ENCODE measurements at places on chromosomes 6 and 20.

DNA sequence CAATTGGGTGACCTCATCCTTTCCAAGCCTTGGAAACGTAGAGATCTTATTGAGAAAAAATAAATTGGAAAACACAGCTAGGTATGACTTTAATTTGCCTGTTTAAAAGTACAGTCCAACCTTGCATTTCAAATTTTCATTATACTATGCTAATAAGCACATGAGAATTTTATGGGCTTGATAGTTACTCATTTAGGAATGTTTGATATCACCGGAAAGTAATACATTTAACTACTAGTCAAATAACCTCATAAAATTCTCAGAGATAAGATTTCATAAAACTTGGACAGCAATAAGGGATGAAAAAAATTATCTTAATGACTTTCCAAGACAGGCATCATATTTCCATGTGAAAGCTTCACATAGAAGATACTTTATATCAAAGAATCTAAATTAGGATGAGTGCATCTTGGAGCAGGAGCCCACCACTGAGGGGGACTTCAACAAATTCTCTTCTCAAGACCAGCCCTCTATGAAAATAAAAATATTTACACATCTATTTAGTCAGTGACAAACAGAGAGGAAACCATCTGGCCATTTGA lies 236.3 kb downstream of the EPHA7 start:
- no peak for DNase-seq

DNA sequence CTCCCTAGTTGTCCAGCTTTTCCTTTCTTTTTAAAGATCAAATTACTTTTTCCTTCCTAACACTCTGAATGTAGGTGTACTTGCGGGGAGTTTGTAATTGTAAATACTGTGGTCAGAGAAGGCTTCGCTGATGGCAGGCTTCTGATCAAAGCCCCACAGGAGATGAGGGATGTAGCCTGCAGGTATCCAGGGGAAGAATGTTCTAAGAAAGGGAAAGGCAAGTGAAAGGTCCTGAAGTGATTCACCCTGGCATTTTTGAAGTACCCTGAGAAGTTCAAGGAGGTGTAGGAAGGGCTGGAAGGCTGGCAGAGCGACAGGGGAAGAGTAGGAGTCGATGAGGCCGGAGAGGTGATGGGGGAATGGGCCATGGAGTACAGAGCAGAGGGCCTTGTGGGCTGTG lies 38.2 kb upstream of the CCN6 start:
- no peak for DNase-seq

DNA sequence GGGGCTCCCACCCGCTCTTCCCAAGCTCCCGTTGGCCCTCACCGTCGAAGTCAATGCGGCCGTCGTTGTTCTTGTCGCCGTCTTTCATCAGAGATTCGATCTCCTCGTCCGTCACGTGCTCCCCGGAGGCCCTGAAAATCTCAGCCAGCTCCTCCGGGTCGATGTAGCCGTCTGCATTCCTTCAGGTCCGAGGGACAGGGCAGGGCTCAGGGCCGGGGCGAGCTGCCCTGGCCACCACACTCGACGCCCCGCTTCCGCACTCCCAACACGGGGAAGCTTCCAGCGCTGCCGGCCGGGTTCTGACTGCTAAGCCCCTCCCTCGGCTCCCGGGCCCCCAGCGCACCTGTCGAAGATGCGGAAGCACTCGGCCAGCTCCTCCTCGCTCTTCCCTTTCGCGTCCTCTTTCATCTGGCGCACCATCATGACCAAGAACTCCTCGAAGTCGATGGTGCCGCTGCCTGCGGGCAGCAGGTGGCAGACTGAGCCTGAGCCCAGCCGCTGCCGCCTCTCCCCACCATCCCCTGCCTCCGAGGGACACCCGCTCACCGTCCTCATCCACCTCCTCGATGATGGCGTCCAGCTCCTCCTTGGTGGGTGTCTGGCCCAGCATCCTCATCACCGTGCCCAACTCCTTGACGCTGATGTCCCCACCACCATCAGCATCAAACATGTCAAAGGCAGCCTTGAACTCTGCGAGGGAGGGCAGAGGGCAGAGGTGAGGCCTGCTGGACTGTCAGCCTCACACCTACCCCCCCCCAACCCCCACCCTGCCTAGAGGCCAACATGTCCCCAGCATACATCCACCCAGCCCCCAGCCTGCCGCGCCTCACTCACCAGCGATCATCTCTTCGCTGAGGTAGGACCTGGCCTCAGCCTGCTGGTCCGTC lies 2.9 kb downstream of the TNNC2 start:
- no peak for DNase-seq

DNA sequence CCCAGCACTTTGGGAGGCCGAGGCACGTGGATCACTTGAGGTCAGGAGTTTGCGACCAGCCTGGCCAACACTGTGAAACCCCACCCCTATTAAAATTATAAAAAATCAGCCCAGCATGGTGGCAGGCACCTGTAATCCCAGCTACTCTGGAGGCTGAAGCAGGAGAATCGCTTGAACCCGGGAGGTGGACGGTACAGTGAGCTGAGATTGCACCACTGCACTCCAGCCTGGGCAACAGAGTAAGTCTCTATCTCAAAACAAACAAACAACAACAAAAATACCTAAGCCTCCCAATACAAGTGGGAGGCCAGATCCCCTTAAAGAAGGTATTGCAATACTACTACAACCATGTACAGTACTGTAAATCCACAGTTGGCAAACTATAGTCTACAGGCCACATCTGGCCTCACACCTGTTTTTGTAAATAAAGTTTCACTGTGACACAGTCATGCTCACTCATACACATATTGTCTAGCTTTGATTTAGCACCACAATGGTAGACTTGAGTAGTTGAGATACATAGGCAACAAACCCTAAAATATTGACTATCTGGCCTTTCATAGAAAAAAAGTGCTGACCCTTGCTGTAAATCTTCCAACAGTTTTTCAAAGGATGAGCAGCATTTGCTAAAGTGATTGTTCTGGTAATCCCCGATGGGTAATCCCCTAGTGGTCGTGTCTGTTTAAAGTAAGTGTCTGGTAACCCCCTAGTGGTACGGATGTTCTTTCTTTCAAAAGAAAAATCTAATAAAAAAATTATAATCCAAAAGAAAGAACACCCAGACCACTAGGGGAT lies 202.0 kb downstream of the RNGTT start:
- peak; percentile 63 for DNase-seq

DNA sequence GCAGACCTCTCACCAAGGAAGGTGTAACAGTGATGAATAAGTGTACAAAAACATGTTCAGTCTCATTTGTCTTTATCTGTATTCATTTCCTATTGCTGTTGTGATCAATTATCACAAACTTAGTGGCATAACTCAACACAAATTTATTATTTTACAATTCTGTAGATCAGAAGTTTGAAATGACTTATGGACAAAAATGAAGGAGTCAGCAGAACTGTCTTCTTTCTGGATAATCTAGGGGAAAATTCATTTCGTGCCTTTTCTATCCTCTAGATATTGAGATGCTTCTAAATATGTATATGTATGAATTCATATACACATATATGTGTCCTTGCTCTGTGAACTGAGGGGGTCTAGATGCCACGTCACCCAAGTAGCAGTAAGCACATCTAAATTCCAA lies 663.1 kb upstream of the MARCKS start:
- DNase-seq = no peak

- DNase-seq = no peak
Observed at GRCh38 chr6:42257063-42257462, 39.4 kb upstream of the MRPS10 start.

DNA sequence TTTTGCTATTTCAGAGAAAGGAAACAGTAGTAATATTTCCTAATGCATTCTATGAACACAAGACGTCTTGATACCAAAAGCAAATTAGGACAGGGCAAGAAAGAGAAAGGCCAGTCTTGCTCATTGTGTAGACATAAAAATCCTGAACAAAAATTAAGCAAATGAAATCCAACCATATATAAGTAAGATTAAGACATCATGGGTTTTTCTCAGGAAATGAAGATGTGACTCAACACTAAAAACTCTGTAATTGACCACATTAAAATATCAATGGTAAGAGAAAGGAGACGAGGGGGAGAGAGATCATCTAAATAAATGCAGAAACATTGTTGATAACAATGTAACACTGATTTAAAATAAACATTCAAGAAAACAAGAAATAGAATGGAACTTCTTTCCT lies 205.4 kb downstream of the SOD2 start:
- DNase-seq = no peak

DNA sequence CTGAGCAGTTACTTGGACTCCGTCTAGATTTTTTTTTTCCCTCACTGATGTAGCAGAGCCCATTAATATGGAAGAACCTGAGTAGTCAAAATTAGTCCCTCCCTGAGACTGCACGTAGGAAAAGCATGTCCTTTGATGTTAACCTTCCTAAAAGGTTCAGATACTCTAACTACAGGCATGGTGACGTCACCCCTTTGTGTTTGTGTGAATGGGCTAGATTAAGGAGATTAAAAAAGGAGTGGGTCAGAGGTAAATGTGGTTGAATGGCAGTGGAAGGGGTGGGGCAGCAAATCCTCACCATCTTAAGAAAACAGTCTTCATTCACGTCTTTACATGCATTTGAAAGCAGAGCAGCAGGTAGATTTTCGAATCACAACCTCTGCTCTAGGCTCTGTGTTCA lies 521.1 kb downstream of the TFAP2B start:
- no peak for DNase-seq

- DNase-seq = peak; percentile 70
Observed at GRCh38 chr6:5302995-5303622, 41.8 kb downstream of the FARS2 start.

DNA sequence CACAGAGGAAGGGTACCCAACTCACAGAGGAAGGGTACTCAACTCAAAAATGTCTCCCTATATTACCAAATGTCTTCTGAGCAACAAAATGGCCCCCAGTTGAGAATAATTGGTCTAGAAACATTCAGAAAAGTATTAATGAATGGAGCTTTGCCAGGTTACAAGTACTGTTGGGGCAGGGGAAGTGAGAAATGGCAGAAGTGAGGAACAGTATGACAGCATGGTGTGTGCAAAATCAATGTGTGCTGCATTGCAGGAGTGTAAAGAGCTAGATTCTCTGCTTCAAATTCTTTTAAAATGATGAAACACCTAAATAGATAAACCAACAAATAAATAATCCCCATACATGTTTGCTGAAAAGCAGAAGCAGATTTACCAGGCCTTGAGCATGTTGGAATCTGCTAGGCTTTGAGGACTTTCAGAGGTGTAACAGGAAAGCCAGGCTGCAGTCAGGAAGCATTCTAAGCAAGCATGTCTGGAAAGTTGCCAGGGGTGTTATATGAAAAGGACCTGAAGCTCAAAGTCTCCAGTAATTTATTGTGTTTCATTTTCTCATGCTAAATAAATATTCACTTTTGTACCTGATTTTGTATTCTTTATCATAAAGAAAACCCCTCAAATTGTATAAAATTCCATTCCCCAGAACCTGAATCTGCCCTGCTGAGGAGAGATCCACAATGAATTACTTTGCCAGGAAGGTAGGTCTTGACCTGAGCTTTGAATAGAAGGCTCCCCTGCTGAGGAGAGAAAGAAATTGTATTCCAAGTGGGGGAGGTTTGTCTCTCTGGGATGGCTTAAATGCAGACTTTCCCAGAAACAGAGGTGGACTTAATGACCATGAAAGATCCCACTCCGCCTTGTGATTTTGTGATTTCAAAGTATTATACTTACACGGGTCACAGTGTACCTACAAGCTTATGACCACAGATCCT lies 265.0 kb upstream of the MARCKS start:
- DNase-seq = no peak

GRCh38 chr20:53774461-53775203 lies 181.0 kb upstream of the ZNF217 start:
- DNase-seq = no peak

DNA sequence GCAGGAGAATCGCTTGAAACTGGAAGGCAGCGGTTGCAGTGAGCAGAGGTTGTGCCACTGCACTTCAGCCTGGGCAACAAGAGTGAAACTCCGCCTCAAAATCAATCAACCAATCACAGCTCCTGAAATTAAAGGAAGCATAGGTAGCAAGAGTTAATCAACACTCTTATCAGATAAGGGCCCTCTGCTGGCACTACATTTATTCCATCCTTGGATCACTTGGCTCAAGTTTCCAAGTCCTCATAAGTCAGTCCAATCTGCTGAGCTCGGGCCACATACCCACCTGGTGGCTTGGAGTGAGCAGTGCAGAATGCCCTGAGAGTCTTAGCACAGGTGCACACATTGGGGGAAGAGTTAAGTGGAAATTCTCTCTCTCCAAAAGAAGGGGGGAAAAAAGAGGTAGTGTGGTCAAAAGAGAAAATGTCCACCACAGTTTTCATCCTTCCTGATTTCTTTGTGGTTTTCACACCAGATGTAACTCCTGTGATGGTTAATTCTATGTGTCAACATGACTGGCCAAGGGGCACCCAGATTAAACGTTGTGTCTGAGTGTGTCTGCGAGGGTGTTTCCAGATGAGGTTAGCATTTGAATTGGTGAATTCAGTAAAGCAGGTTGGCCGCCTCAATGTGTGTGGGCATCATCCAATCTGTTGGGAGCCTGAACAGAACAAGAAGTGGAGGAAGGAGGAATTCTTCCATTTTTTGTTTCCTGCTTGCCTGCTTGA lies 14.2 kb upstream of the FAM8A1 start:
- DNase-seq = no peak

Measured in GM12864 (cell line).